ENCODE measurements at places on chromosomes 5 and 9.

GRCh38 chr5:42390115-42390514 lies 33.1 kb upstream of the GHR start:
- DNase-seq, result no peak

- DNase-seq, result no peak
These were observed 599.9 kb downstream of the CSNK1G3 start for GRCh38 chr5:124111886-124112285.

GRCh38 chr9:134395737-134396257 lies 69.5 kb downstream of the RXRA start:
- no peak for DNase-seq

DNA sequence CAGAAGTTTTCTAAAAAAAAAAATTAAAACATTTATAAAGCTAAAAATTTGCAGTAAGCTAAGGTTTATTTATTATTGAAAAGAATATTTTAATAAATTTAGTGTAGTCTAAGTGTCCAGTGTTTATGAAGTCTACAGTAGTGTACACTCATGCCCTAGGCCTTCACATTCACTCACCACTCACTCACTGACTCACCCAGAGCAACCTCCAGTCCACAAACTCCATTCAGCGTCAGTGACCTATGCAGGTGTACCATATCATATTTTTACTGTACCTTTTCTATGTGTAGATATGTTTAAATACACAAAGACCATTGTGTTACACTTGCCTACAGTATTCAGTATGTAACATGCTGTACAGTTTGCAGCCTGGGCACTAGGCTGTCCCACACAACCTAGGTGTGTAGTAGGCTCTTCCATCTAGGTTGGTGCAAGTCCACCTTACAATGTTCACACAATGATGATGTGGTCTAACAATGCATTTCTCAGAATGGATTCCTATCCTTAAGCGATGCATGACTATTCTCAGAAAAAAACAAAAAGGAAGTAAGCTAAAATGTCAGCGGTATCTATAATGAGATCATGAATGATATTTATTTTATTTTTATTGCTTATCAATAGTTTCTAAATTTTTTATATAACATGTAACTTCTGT lies 336.7 kb downstream of the AGTPBP1 start:
- no peak for DNase-seq

Measured in stimulated activated CD4-positive, alpha-beta T cell treated with anti-CD3 and anti-CD28 coated beads, Interleukin-12 subunit alpha, Interleukin-12 subunit beta, amount 100 ng/mL, for 24 hours (primary cell).